ENCODE measurements at places on chromosomes 12 and 14. TPM values are rescaled to one million over a fixed set of nuclear protein-coding genes. Genes with fewer than 3 reads are reported as not detected.

GRCh38 chr12:19507823-19508222, 68.5 kb downstream of the AEBP2 start:
- no peak for DNase-seq
- peaks cover 26% of the 10 kb centered on the region for H3K4me1 ChIP-seq
- no peaks in the 10 kb centered on the region for H3K27me3 ChIP-seq
- H3K27ac ChIP-seq, result no peak overlapping the region
- H3K4me3 ChIP-seq, result no peak overlapping the region

- peaks cover 16% of the 10 kb centered on the region for H3K27me3 ChIP-seq
- no peak for DNase-seq
- no peaks in the 10 kb centered on the region for H3K4me1 ChIP-seq
- no peak overlapping the region for H3K27ac ChIP-seq
- no peak overlapping the region for H3K4me3 ChIP-seq
Observed at GRCh38 chr12:128763395-128763794, 60.4 kb downstream of the SLC15A4 start.

The CLEC2A gene
- total RNA-seq, result not detected

The SLCO1B1 gene
- not detected for total RNA-seq

The FOXN4 gene
- total RNA-seq, result not detected

DNA sequence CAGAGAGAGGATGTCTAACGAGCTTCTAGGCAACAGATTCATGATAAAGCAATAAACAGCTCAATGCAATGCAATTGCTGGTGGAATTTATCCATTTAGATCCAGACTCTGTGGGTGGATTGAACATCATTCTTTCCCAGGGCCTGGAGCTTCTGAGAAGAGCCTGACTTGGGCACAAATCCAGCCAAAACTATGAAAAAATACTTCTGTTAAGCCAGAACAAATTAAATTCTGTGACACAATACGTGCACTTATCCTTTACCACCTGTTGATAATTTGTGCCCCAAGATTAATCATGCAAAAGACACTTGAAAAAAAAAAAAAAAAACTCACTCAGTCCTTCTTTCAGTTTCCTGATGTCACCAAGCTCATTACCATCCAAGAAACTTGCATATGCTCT, 446.0 kb upstream of the DCN start:
- peaks cover 4% of the 10 kb centered on the region for H3K36me3 ChIP-seq
- no peak overlapping the region for H3K4me3 ChIP-seq
- H3K27me3 ChIP-seq, result no peaks in the 10 kb centered on the region
- no peak for DNase-seq
- H3K27ac ChIP-seq, result no peak overlapping the region

The LRP1-AS gene
- not detected for total RNA-seq

DNA sequence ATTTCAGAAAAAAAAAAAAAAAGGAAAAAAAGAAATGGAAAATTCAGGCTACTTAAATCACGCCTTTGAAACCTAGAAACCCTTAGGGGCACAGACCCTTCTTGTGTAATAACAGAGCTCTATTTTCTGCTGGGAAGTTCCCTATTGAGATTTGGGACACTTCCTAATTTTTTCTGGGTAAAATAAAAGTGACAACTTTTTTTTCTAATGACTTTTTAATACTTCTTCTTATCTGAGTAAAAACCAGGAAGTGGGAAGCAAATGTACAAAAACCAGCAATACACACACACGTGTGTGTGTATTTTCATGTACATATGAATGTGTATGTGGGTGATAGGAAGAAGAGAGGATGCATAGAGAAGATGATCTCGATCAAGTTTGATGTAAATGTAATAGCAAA, 35.8 kb downstream of the ETV6 start:
- H3K27ac ChIP-seq, result no peak overlapping the region
- H3K4me3 ChIP-seq, result no peak overlapping the region
- no peaks in the 10 kb centered on the region for H3K27me3 ChIP-seq

- no peaks in the 10 kb centered on the region for H3K36me3 ChIP-seq
- H3K27ac ChIP-seq, result no peak overlapping the region
- no peak overlapping the region for H3K4me3 ChIP-seq
- no peaks in the 10 kb centered on the region for H3K27me3 ChIP-seq
- DNase-seq, result no peak
- no peaks in the 10 kb centered on the region for H3K4me1 ChIP-seq
Observed at GRCh38 chr12:63163541-63163940, 12.5 kb upstream of the AVPR1A start.

DNA sequence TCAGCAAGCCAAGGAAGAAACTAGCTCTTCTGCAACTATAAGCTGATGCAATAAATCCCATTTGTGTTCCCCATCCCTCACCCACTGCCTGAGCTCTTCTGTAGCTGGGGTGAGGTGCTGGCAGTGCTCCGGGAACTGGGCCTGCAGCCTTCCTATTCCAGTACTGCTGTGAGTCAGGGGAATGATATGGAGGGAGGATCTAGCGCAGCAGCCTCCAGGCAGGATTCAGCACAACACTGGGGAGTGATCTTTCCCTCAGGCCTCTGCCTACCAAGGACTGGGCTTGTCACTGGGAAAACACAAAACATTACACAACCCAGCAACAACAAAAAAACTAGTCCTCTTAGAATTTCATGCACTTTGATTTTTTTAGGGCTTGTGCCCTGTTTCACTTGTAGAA, 58.7 kb downstream of the ST8SIA1 start:
- H3K36me3 ChIP-seq, result no peaks in the 10 kb centered on the region
- DNase-seq, result no peak
- H3K27ac ChIP-seq, result no peak overlapping the region
- H3K27me3 ChIP-seq, result no peaks in the 10 kb centered on the region
- H3K4me3 ChIP-seq, result no peak overlapping the region

DNA sequence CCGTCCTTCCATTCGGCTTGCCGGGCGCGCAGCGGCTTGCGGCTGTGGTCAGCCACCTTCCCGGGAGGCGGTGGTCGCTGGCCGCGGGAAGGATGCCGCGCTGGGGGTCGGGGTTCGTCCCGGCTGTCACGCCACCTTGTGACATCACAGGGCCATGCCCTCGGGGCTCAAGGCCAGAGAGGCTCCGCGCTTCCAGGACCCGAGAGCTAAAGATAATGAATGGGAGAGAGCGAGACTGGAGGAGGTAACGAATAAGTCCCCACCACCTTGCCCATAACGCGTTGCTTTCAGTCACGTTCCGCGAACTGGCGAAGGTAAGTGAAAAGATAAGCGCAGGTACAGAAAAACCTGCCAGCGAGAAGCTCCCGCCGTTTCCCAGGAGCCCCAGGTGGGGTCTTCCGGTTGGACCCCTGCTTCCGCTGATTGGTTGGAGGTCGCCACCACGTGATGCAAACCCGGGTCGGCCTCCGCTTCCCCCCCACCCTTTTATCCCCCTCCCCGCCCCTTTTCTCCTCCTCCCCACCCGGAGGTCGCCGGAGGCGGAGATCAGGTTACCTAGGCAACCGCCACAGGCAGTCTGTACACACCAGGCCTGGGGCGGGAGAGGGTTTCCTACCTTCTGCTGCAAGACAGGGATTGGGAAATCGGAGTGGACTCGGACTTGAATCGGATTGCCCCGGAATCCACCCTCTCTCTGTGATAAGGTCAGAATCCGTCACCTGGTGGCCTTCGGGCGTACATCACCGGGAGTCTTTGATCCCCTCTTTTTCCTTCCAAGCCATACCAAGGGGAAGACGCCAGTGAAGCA, at the start of gene LRRC9:
Gene LRRC9 (plus strand): TSS at position 575 of the 808 bp plus-strand sequence.
- peaks cover 45% of the 10 kb centered on the region for H3K27me3 ChIP-seq
- peak; percentile 6 for DNase-seq
- H3K27ac ChIP-seq, result no peak within 1 kb of the TSS
- H3K4me1 ChIP-seq, result peaks cover 6% of the 10 kb centered on the region

DNA sequence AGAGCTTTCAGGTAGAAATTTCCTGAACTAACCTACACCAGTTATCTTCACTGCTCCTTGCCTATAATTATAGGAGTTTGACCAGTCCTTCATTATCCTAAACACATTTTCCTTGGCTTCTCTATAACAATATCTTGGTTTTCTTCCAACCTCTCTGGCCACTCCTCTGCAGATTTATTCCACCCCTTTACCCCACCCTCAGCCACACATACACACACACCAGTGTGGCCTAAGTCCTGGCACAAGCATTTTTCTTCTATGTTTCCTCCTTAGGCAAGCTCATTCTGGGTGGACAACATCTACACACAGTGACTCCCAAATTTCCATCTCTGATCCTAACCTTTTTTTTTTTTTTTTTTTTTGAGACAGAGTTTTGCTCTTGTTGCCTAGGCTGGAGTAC, 25.1 kb downstream of the CDK17 start:
- H3K36me3 ChIP-seq, result no peaks in the 10 kb centered on the region
- peak overlapping the region; percentile 43 for H3K27ac ChIP-seq
- H3K27me3 ChIP-seq, result no peaks in the 10 kb centered on the region

DNA sequence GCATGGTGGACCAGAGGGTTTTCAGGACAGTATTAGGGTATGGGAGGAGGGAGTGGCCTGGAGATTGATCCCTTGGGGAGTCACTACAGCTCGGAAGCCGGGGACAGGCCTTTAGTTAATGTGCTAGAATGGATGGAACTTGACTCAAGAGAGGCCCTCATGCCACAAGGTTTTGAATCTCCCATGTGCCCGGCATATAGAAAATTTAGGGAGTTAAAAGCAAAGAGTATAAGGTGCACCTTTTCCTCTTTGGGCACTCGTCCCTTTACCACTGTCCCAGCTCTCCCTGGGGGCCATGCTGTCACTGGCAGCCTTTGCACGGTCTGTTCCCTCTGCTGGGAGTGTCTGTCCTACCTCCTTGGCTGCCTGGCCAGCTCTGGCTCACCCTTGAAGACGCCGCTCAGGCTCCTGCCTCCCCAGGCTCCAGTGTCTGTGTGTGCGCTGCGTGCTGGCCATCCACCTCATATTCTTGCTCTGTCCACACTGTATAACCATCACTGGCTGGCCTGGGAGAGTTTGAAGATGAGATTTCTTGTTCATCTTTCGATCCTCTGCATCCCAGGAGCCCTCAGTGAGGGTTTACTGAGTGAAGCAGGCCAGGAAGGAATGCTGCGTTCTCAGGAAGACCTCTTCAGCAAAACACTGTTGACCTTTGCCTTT, 161.3 kb downstream of the ZFP36L1 start:
- no peaks in the 10 kb centered on the region for H3K36me3 ChIP-seq
- H3K4me1 ChIP-seq, result peaks cover 27% of the 10 kb centered on the region
- no peak for DNase-seq
- H3K27me3 ChIP-seq, result no peaks in the 10 kb centered on the region
- no peak overlapping the region for H3K27ac ChIP-seq
- no peak overlapping the region for H3K4me3 ChIP-seq

- H3K27me3 ChIP-seq, result no peaks in the 10 kb centered on the region
- no peaks in the 10 kb centered on the region for H3K36me3 ChIP-seq
- no peaks in the 10 kb centered on the region for H3K4me1 ChIP-seq
- no peak for DNase-seq
Observed at GRCh38 chr12:16515666-16516065, 90.3 kb downstream of the LMO3 start.

The ZNF84 gene
- 17.3 TPM for total RNA-seq

The KCNC2 gene
- total RNA-seq, result not detected

DNA sequence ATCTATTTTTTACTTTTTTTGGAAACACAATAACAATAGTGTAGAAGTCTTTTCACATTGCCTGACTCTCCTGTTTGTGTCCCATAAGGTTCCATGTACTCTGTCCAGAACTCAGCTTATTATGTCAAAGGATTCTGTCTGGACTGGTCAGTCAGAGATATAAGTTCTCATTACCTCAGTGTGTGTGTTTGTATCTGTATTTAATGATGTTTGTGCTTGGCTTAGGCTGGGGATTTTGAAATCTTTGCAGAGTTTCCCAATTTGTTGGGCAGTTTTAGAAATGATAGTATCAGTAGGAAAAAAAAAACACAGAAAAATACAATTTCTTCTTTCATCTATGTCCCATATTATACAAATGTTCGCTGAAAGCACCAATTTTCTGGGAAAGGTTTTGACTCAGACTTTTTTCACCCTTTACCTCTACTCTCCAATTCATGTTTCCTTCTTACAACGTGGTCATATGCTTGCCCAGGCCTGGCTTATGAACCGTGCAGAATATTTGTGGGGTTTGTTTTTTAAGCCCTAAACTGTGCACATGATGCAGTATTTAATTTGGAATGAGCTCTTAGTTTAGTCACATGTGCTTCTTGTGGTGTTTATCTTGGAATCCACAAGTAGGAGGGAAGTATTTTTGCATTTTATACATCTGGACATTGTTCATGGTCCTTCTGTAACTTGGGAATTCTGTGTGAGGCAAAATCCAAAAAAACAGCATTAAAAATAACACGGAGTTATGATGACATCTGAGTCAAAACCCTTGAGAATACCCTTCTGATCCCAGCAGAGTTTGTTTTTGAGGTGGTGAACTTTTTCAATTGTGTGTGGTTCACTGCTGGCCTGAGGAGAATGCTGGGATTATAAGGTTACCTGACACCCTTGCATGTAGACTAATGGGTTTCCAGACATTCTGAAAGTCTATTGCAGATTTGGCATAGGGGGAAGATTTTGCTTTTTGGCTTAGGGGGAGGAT, 121.2 kb downstream of the RAD51B start:
- no peaks in the 10 kb centered on the region for H3K36me3 ChIP-seq
- DNase-seq, result no peak
- H3K4me3 ChIP-seq, result no peak overlapping the region
- H3K27ac ChIP-seq, result no peak overlapping the region
- no peaks in the 10 kb centered on the region for H3K27me3 ChIP-seq
- H3K4me1 ChIP-seq, result no peaks in the 10 kb centered on the region

DNA sequence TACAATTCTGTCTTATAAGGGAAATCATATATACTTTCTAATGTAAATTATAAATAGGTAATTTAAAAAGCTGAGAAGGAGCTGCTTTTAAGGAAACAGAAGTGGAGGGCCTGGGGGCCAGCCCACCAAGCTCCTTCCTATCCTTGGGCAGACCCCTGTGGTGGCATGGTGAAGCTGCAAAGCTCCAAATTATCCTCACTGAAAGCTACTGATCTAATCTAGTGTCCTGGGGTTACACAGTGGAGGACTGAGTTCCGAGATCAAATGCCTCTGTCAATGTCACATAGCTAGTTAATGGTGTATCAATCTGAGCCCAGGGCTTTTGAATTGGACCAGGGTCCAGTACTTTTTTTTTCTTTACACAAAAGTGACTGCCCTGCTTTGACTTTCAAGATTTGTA, 355.4 kb downstream of the CEP128 start:
- no peak overlapping the region for H3K4me3 ChIP-seq
- DNase-seq, result no peak
- H3K4me1 ChIP-seq, result peaks cover 25% of the 10 kb centered on the region
- H3K27me3 ChIP-seq, result peaks cover 11% of the 10 kb centered on the region
- H3K36me3 ChIP-seq, result no peaks in the 10 kb centered on the region
- H3K27ac ChIP-seq, result no peak overlapping the region

The NEUROD4 gene
- not detected for total RNA-seq

- H3K4me1 ChIP-seq, result no peaks in the 10 kb centered on the region
- DNase-seq, result no peak
- no peak overlapping the region for H3K4me3 ChIP-seq
Observed at GRCh38 chr14:100540926-100541620, 46.1 kb downstream of the BEGAIN start.

DNA sequence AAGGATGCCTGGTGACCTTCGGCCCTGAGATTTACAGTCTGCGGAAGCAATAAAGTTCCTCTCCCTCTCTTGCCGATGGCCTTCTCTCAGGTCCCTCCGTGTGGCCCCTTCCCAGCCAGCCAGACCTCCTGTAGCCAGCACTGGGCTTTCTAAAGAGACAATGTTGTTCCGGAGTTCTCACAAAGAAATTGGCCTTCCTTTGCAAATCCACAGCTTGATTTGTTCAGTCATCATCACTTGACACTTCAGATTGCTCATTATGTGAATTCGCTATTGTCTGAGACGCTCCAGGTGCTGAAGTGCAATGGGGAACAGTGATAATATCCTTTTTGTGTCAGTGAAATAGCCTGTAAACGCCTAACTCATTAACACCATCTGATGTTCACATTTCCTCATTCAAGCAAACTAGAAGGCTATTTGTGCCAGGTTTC, 43.7 kb upstream of the GPHB5 start:
- no peaks in the 10 kb centered on the region for H3K4me1 ChIP-seq
- DNase-seq, result no peak
- H3K4me3 ChIP-seq, result no peak overlapping the region
- H3K36me3 ChIP-seq, result peaks cover 2% of the 10 kb centered on the region
- H3K27ac ChIP-seq, result no peak overlapping the region
